ENCODE measurements at places on chromosomes 5 and 9.

DNA sequence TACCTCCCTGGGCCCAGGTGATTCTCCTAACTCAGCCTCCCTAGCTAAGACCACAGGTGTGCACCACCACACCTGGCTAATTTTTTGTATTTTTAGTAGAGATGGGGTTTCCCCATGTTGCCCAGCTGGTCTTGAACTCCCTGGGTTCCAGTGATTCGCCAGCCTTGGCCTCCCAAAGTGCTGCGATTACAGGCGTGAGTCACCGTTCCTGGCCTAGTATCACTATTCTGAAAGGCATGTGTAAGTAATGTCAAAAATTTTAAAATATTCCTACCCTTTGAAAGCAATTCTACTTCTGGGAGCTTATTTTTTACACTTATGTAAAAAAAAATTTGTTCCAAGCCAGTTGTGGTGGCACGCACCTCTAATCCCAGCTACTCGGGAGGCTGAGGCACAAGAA, 27.1 kb upstream of the TLE1 start:
- DNase-seq: no peak

GRCh38 chr5:139138109-139138508, 60.1 kb downstream of the SIL1 start:
- no peak for DNase-seq

DNA sequence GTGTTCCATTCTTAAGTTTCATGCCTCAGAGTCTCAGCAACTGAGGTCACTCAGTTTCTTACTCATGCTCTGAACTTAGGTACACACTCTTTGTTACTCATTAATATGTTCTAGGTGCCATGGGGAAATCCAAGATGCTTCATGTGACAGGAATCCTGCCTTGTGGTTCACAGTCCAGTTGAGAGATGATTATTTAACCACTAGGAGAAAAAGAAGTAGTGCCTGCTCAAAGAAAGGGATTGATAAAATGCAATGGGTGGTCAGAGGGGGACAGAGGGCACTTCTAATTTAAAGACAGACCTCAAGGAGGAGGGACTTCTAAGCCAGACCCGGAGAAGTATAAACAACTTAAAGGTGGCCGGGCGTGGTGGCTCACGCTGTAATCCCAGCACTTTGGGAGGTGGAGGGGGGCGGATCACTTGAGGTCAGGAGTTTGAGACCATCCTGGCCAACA, 69.0 kb downstream of the UGCG start:
- no peak for DNase-seq

DNA sequence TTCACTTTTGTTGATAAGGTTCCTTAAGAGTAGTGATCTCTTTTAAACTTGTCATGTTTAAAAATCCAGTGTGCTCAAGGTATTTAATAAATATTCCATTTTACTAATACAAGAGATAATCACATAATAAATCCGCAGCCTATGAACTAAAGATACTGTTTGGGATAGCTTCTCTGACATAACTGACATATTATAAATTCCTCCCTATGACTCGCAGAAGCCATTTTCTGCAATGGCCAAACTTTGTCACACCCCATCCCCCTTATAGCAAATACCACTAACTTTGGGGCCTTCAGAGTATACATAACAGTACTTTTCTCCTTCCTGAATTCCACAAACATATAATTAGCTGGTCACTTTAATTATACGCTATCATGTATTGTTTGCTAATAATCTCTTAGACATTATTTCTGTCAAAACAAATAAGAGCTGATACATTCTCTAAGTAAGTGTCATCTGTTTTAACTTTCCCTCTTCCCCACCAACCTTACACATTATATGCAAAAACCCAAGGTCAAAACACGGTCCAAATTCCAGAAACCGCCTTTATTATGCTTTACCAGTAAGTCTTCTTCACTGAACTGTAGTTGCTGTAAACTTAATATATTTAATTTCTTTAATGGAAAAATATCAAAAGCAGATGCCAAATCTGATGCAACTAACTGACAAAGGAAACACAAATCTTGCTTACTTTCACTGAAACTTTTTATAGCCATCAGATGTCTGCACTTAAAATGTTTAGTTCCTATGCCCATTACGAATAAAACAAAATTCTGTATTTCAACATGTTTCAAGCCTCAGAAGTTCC, 971 bp downstream of the TMEM267 start:
- DNase-seq: peak; percentile 42

GRCh38 chr9:125332527-125332926, 70.9 kb downstream of the GAPVD1 start:
- DNase-seq: no peak

GRCh38 chr5:145198525-145199260, 636.4 kb downstream of the PRELID2 start:
- no peak for DNase-seq

DNA sequence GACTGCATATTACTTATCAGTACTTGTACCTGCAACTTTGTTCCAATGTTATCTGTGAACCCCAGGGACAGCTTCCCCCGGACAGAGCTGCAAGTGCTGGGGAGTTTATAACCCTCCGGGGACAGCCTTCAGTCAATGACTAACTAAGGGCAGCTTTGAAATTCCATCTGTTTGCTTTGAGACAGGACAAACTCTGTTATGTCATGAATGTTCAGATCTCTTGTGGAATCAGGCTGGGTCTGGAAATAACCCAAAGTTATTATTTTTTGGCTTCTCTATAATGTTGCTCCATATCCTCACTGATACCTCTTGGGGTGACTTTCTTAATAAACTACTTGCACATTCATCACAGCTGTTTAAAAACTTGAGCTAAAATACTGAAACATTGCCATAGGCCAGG, 617.5 kb upstream of the TLE4 start:
- no peak for DNase-seq

GRCh38 chr9:110148891-110149290, 59.1 kb downstream of the C9orf152 start:
- peak; percentile 63 for DNase-seq

DNA sequence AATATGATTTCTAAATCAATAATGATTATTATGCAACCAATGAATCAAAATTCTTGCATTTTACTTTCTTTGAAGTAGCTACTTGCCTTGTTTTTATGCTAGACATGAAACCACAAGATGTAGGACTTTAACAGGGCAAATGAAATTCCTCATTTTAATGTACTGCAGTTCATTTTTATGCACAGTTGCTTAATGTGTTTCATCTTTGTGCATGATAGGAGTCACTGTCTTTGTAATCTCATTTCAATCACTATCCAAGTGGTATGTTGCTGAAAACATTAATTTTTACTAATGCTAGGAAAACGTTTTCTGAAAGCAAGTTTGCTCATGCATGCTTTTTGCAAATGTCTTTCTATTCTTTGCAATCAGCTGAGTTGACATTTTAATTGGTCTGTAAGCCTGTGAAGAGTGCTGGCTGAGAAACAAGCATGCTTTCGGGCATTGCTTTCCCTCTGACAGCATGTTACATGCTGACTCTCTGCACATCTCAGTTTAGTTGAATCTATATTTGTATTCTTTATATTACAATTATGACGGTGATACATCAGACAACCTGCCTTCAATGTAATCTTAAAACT, 535.0 kb upstream of the CDH18 start:
- no peak for DNase-seq

DNA sequence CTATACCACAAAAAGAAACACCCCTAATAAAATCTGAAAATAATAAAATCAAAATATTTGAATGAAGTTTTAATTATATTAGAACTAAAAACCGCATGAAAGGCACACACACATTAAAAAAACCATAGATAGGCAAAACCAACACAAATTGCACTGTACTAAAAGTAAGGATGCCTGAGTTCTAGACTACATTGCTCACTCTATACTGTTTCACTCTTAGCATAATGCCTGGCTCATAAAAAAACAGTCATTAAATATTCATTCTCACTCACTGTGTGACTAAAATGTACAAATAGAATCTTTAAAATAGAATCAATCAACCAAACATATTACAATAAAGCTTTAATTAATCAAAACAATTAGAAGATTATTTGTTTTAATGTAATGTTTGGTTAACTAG, 41.7 kb downstream of the CETN3 start:
- no peak for DNase-seq

DNA sequence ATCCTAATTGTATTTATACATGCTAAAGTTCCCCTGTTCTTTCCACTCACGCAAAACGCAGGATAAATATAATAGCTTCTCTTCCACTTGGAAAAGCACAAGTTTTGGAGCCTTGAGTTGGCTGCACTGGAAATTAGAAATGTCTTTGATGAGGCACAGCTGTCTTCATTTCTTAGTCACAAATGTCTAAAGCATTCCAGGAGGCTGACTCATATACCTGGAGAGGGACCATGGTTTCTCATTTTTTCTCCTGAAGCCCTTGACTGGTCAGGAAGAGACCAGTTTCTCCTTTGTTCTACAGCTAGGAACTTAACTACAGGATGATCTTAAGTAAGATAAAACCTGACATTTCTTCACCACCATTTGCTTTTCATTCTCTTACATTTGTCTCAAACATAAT, 16.2 kb downstream of the MTX3 start:
- DNase-seq: no peak

- DNase-seq: no peak
These were observed 63.8 kb downstream of the TMOD1 start for GRCh38 chr9:97565262-97565661.

GRCh38 chr5:31656806-31657205, 17.9 kb downstream of the PDZD2 start:
- DNase-seq: no peak

DNA sequence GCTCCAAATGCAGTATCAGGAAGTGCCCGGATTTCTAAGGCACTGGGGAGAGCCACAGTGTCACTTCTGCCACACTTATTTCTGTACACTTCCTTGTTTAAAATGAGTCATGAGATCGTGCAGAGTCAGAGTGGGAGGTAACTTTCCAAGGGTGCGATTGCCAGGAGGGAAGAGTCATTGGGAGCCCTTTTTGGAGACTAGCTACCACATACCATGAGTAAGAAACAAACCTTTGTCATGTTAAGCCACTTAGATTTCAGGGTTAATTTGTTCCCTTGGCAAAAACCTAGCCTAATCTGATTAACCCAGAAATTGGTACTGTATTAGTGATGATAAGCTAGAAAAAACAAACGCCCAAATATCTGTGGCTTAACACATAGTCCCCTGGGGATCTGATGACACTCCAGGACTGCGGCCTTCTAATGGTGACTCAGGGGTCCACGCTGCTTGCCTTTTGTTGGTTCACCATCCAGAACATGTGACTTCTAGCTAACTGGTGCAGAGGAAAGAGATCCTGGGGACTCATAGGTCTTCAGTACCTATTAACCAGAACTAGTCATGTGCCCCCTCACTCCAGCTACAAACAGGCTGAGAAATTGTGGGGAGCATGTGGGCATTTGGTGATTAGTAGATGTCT, 48.6 kb upstream of the TLE1 start:
- DNase-seq: no peak

GRCh38 chr5:80408484-80409366, 861 bp downstream of the ZFYVE16 start:
- no peak for DNase-seq

All from OCI-LY7 (cell line).